ENCODE measurements at places on chromosomes 13 and 19.
A peak's percentile ranks its signal among the peaks of the same experiment; 100 is the strongest.

DNA sequence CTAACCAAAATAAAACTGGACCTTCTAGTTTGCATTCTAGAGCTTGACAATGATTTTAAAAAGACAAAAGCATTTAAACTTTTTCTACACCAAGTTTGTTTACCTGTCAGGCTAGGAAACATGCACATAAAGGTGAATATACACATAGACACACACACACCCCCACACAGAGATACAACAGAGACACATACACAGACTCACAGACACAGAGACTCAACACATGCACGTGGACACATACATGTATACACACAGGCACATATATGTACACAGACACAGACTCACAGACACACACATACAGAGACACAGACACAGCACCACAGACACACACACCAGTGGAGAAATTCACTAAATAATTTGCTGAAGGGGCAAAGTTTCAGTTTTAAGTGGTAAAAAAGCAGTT, 155.7 kb downstream of the GPC5 start:
- no peaks in the 10 kb centered on the region for H3K27me3 ChIP-seq
- H3K27ac ChIP-seq: no peak overlapping the region
- no peaks in the 10 kb centered on the region for H3K36me3 ChIP-seq
- H3K4me3 ChIP-seq: no peak overlapping the region

DNA sequence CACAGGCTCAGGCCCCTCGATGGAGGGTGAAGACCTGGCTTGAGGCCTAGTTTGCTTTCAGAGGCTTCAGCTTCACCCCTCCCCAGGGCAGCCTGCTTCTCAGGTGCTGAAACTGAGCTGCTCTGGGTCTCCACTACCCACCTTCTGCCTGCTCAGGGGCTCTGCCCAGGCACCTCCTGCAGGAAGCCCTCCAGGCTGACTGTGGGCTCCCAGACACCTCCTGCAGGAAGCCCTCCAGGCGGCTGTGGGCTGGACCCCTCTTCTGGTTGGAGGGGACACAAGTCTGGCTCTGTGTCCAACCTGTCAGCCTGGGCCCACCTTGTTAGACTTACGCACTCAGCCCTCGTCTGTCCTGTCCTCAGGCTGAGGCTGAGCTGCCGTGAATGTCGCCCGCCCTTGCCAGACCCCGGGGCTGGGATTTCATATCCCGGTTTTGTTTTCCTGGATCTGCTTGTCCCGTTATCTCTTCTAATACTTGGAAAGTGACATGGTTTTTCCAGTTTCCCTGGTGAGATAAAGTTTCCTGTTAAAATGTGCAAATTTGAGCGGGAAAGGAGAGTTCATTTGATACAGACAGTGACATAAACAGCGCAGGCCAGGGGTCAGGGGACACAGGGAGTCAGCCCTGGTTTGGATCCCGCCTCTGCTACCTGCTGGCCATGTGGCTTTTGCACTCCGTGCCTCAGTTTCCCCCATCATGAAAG, 20.8 kb upstream of the MISP start:
- H3K27me3 ChIP-seq: no peaks in the 10 kb centered on the region
- peaks cover 9% of the 10 kb centered on the region for H3K4me1 ChIP-seq
- no peak for DNase-seq
- no peak overlapping the region for H3K27ac ChIP-seq

GRCh38 chr13:37136187-37136586, 30.7 kb upstream of the CSNK1A1L start:
- H3K4me1 ChIP-seq: no peaks in the 10 kb centered on the region
- no peaks in the 10 kb centered on the region for H3K27me3 ChIP-seq
- no peaks in the 10 kb centered on the region for H3K36me3 ChIP-seq
- no peak for DNase-seq

- H3K4me3 ChIP-seq: no peak overlapping the region
- DNase-seq: no peak
- H3K27ac ChIP-seq: no peak overlapping the region
- H3K36me3 ChIP-seq: peaks cover 83% of the 10 kb centered on the region
- H3K4me1 ChIP-seq: peaks cover 15% of the 10 kb centered on the region
These were observed 47.2 kb downstream of the TM9SF2 start for GRCh38 chr13:99548448-99548847.

DNA sequence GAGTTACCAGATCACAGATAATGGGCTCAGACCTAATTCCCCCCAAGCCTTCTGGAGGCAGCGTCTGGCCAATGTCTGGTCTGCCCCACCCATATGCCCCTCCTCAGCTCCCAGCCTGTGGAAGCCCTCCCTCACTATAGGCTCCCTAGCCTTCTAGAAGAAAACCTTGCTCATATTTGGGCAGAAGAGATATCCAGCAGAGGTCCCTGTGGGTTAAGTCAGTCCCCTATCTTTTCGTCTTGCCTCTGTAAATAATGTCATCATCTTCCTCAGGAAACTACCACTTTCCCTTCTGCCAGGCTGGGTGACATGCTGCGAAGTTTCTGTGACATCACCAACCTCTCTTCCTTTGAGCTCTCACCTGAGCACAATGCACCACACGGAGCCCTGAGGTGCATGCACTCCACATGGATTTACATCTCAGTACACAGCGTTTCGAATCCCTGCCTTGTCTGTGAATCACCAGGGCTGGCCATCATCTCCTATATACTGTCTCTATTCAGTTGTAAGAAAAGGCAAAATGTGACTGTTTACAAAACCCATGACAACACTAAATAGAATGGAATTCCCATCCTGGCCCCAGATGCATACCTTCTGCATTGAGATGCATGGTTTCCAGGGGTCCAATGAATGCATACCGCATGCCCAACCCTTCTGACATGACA, 112.8 kb downstream of the CRYL1 start:
- no peaks in the 10 kb centered on the region for H3K27me3 ChIP-seq
- peaks cover 29% of the 10 kb centered on the region for H3K4me1 ChIP-seq
- H3K4me3 ChIP-seq: no peak overlapping the region
- peaks cover 11% of the 10 kb centered on the region for H3K36me3 ChIP-seq
- DNase-seq: no peak

DNA sequence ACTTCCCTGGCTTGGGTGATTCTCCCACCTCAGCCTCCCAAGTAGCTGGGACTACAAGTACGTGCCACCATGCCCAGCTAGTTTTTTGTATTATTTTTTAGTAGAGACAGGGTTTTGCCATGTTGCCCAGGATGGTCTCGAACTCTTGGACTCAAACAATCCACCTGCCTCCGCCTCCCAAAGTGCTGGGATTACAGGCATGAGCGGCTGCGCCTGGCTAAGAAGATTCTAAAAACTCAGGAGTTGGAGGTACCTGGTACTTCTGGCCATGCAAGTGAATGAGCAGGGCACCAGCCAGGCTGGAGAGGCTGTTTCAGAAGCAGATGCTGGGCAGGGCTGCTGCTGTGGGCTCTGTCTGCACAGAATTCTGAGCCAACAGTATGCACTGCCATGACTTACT, 6.1 kb downstream of the MZF1 start:
- peaks cover 24% of the 10 kb centered on the region for H3K36me3 ChIP-seq
- no peak overlapping the region for H3K4me3 ChIP-seq
- H3K27ac ChIP-seq: no peak overlapping the region
- H3K27me3 ChIP-seq: no peaks in the 10 kb centered on the region
- DNase-seq: no peak

- no peak overlapping the region for H3K4me3 ChIP-seq
- no peak for DNase-seq
These were observed 3.6 kb downstream of the PSMC4 start for GRCh38 chr19:39974377-39975155.

GRCh38 chr13:22055259-22055658, 384.4 kb downstream of the FGF9 start:
- H3K4me3 ChIP-seq: no peak overlapping the region
- peaks cover 17% of the 10 kb centered on the region for H3K4me1 ChIP-seq
- DNase-seq: no peak
- no peak overlapping the region for H3K27ac ChIP-seq
- H3K36me3 ChIP-seq: no peaks in the 10 kb centered on the region
- H3K27me3 ChIP-seq: no peaks in the 10 kb centered on the region

DNA sequence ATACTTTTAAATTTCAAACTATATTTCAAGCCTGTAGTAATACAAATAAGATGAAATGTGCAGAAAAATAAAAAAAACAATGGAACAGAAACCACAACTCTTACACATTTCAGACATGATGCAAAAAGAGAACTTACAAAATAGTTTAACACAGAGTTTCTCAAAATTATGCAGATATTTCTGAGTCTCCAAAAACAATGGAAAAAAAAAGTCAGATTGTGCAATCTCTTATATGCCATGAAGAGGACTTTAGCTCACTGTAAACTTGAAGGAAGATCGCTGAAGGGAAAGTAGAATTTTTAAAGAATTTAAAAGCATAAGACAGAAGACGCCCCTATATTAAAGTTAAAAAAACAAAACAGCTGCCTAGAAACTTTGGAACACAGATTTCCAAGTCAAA, 20.4 kb downstream of the ZNF708 start:
- no peak for DNase-seq
- H3K4me1 ChIP-seq: no peaks in the 10 kb centered on the region
- H3K4me3 ChIP-seq: no peak overlapping the region
- H3K36me3 ChIP-seq: peaks cover 86% of the 10 kb centered on the region
- no peak overlapping the region for H3K27ac ChIP-seq

GRCh38 chr13:95679722-95680121, 2.8 kb downstream of the DNAJC3 start:
- no peak overlapping the region for H3K4me3 ChIP-seq
- peak overlapping the region; percentile 10 for H3K27ac ChIP-seq
- no peaks in the 10 kb centered on the region for H3K27me3 ChIP-seq
- no peak for DNase-seq
- peaks cover 28% of the 10 kb centered on the region for H3K36me3 ChIP-seq

- H3K27ac ChIP-seq: peak overlapping the region; percentile 60
- H3K36me3 ChIP-seq: peaks cover 14% of the 10 kb centered on the region
- peaks cover 26% of the 10 kb centered on the region for H3K4me1 ChIP-seq
- no peak for DNase-seq
These were observed 601 bp downstream of the SLC46A3 start for GRCh38 chr13:28718196-28718542.

GRCh38 chr19:2500156-2500555, 24.2 kb downstream of the GADD45B start:
- no peak overlapping the region for H3K4me3 ChIP-seq
- no peak for DNase-seq
- H3K27ac ChIP-seq: no peak overlapping the region
- peaks cover 18% of the 10 kb centered on the region for H3K4me1 ChIP-seq
- H3K36me3 ChIP-seq: no peaks in the 10 kb centered on the region
- peaks cover 9% of the 10 kb centered on the region for H3K27me3 ChIP-seq

GRCh38 chr19:3350014-3350663, 16.2 kb upstream of the NFIC start:
- H3K4me3 ChIP-seq: no peak overlapping the region
- H3K27ac ChIP-seq: no peak overlapping the region
- no peaks in the 10 kb centered on the region for H3K4me1 ChIP-seq
- DNase-seq: no peak
- H3K36me3 ChIP-seq: no peaks in the 10 kb centered on the region

DNA sequence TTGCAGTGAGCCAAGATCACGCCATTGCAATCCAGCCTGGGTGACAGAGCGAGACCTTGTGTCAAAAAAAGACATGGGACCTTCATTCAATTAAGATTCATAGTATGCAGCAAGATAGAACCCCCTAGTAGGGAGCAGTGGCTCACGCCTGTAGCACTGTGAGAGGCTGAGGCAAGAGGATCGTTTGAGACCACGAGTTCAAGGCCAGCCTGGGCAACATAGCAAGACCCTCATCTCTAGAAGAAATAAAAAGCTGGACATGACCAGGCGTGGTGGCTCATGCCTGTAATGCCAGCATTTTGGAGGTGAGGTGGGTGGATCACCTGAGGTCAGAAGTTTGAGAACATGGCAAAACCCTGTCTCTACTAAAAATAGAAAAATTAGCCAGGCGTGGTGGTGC, 7.1 kb upstream of the LGALS7 start:
- H3K27ac ChIP-seq: no peak overlapping the region
- no peaks in the 10 kb centered on the region for H3K4me1 ChIP-seq
- H3K27me3 ChIP-seq: peaks cover 15% of the 10 kb centered on the region
- DNase-seq: no peak
- H3K36me3 ChIP-seq: no peaks in the 10 kb centered on the region
- no peak overlapping the region for H3K4me3 ChIP-seq

DNA sequence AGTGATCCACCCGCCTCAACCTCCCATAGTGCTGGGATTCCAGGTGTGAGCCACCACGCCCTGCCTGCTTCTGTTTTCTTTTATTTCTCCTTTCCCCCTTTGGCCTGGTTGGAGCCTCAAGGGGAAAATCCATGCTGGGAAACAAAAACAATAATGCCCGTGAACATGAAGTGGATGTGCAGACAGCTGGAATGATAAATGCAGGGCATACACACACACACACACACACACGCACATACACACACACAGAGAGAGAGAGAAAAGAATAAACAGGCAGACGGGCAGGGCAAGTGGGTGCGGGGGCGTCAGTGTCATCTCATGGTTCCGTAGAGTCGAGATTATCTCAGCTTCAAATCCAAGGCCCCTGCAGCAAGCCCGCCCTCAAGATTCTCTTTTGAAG, 4.4 kb upstream of the PLEKHF1 start:
- peaks cover 33% of the 10 kb centered on the region for H3K4me1 ChIP-seq
- DNase-seq: no peak
- H3K36me3 ChIP-seq: no peaks in the 10 kb centered on the region
- H3K27ac ChIP-seq: peak overlapping the region; percentile 64

GRCh38 chr13:112870051-112870331, 99.0 kb upstream of the MCF2L start:
- H3K27ac ChIP-seq: no peak overlapping the region
- H3K4me3 ChIP-seq: no peak overlapping the region
- no peak for DNase-seq

DNA sequence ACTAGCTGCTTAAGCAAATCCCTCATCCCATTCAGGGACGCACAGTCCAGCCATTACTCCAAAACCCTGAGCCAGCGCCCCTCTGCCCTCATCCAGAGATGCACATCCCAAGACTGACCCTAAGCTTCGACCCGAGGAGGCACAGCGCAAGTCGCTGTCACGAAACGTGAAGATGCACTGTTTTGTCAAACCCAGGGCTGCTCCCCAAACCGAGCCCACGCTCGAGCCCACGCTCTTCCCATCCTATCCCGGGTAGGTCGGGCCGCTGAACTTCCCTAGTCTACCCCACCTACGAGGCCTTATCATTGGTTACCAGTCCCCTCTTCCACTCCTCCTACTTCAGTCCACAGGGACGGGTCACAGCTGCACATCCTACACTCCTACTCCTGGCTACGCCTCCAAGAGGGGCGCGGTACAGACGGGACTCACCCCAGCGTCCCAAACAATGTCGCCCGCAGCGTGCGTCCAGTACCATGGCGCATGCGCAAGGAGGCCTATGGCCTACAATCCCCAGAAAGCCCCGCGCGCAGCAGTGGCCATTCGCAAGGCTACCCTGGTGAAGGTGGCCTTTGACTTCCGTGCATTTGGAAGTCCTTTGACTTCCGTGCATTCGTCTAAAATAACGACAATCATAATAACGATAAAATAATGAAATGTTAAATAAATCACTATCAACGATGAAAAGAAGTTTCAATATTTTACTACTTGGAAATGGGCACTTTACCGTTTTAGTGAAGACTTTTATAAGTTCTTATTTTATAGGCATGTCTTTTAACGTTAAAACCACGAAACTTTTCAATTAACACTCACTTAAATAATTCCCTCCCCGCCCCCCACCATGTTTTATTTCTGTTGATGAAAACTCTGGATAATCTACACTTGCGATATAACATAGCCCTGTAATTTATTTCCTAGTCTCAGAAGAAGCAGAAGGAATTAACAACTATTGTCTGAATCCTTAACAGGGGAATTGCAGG, at the start of gene ZNF285:
TSS of gene ZNF285 (minus strand) at position 470 of the 977 bp plus-strand sequence. CDS start 4,395 bp downstream, outside the sequence.
- H3K27ac ChIP-seq: peak within 1 kb of the TSS; percentile 35
- H3K27me3 ChIP-seq: no peaks in the 10 kb centered on the region
- H3K4me3 ChIP-seq: peak within 1 kb of the TSS; percentile 83
- peaks cover 4% of the 10 kb centered on the region for H3K4me1 ChIP-seq

- no peaks in the 10 kb centered on the region for H3K36me3 ChIP-seq
- DNase-seq: no peak
- H3K27me3 ChIP-seq: peaks cover 47% of the 10 kb centered on the region
- H3K27ac ChIP-seq: no peak overlapping the region
These were observed 94.3 kb upstream of the PABPC3 start for GRCh38 chr13:25001476-25002206.
